NCI-H1694 (cell line): ENCODE measurements at places on chromosomes 3 and 15.
A peak's percentile ranks its signal among the peaks of the same experiment; 100 is the strongest.

GRCh38 chr3:149382101-149382467 is 4.6 kb upstream of the TM4SF1 start:
- DNase-seq, result no peak

DNA sequence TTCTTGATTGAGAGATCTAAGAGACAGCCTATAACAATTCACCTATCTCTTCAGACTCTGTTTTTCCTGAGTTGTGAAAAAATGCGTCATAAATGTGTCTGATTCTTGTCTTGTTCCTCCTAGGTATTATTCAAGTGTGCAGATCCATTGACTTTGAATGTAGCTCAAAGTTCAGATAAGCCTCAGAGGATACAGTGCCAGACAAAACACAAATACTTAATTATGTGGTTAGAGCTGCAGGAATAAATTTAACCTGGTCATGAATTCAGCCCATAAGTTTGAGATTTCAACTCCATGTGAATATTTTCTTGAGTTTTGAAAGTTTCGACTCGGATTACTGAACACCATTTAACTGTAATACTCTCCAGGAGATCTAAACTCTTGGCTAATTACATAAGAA is 174.0 kb downstream of the ECT2 start:
- no peak for DNase-seq

GRCh38 chr3:110620118-110620517 is 451.5 kb upstream of the NECTIN3 start:
- no peak for DNase-seq

DNA sequence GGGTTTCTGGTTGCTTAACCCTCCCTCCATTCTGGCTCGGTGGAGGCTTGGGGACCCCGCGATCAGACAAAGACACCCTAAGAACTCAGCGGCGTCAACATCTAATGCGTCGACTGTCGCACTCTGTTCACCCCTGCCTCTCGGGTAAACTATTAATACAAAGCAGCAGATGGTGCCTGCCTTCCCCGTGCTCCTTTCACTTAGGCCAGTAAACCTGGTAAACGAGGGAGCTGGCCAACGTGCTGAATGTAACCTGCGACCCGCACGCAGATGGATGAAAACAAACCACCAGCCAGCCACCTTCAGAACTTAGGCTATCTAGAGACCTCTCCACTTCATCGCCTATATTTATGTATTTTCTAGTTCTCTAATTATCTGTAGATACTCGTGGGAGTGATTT is 848 bp upstream of the CADPS start:
- DNase-seq, result peak; percentile 11

- DNase-seq, result no peak
Measured at GRCh38 chr3:20069178-20069532, 28.9 kb downstream of the KAT2B start.

- DNase-seq, result peak; percentile 92
Measured at GRCh38 chr15:40354408-40355171, 3.4 kb upstream of the DISP2 start.

DNA sequence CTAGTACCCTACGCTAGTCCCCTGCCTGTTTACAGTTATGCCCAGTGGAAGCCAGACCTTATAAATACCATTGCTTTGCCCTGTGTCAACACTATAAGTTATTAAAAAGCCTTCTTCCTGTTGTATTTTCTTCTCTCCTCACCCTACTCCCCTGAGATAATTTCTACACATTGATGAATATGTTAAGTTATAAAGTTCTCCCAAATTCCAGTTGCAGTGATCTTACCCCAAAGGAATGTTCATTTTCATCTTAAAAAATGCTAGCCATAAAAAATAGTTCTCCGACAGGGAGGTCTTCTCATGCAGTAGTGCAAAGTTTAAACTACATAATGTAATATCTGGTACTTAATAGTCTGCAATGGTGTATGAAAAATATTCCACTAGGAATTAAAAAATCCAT is 58.6 kb downstream of the MAP2K5 start:
- no peak for DNase-seq

DNA sequence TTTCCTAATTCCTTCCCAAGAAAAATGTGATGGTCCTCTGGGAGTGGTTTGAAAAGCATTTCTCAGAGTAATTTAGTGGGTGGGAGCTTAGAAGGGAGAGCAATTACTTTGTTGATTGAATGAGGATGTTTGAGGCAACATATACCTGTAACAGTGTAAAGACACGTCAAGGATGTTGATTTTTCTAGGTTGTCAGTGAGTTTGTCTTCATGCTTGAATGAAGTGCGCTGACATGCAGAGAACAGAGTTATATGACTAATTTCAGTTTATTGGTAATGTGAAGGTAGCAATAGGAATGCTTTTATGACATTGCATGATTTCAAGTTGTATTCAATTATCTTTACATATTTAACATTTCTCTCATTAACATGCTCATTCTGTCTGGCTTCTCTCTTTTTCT is 286.9 kb downstream of the NFKBIZ start:
- no peak for DNase-seq

GRCh38 chr3:69240651-69241568 is 118.5 kb upstream of the LMOD3 start:
- DNase-seq, result no peak

GRCh38 chr3:46496746-46497555 is 825 bp upstream of the RTP3 start:
- no peak for DNase-seq

GRCh38 chr15:42504631-42505030 is 9.2 kb downstream of the SNAP23 start:
- no peak for DNase-seq

GRCh38 chr3:141255846-141256261 is 24.2 kb downstream of the PXYLP1 start:
- DNase-seq, result peak; percentile 98

GRCh38 chr15:63587527-63587926 is 9.7 kb upstream of the FBXL22 start:
- DNase-seq, result no peak

- peak; percentile 18 for DNase-seq
Measured at GRCh38 chr3:161014843-161015749, 90.1 kb downstream of the B3GALNT1 start.

GRCh38 chr3:176275113-176275512 is 922.2 kb downstream of the TBL1XR1 start:
- no peak for DNase-seq

DNA sequence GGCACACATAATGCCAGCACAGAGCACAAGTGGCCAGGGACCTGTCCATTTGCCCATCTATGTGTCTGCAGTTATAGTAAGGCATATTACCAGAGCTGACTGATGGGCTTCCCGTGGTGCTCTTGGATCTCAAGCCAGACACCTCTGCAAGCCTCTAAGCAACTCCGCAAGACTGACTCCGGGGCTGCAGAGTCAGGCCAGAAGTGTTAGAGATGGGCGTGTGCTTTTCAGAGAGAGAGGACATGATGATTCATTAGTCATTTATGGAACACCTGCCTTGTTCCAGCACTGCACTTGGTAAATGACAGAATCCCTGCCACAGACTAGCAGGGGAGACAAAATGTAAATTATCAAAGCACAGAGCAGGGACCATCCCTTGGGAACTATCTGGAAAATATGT is 559.0 kb downstream of the PDCD6IP start:
- DNase-seq, result no peak

- DNase-seq, result no peak
Measured at GRCh38 chr15:79015416-79015815, 70.6 kb upstream of the CTSH start.

DNA sequence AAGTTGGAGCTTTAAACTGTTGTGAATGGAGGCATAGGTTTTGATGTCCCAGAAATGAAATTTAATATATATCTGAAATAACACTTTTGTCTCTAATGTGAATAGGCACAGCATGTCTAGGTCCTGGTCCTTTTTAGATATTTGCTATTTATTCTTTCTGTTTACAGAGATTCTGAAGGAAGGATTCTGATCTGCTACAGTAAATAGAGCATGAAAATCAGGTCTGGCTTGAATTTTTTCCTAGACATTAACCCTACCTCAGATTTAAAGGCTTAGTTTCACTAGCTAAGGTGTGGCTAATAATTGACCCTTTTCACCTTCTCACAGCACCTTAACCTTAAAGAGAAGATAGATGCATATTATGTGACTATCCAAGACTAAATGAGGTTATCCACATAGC is 48.0 kb upstream of the SYNPR start:
- no peak for DNase-seq

GRCh38 chr15:71532994-71533393 is 277.4 kb upstream of the NR2E3 start:
- DNase-seq, result peak; percentile 8

- no peak for DNase-seq
Measured at GRCh38 chr3:123371426-123371825, 77.5 kb downstream of the ADCY5 start.

GRCh38 chr3:138946663-138947494 is at the start of the genes FOXL2 and FOXL2NB:
Gene FOXL2, minus strand, starts transcription at chr3:138947137. Its CDS starts 415 bp downstream, at chr3:138946722.
Gene FOXL2NB, plus strand, starts transcription at chr3:138947217. Its CDS starts 148 bp downstream, at chr3:138947365.
- no peak for DNase-seq

GRCh38 chr3:109115451-109115850 is 2.5 kb downstream of the MORC1 start:
- no peak for DNase-seq

- no peak for DNase-seq
Measured at GRCh38 chr15:85748729-85749128, 46.0 kb downstream of the KLHL25 start.
